ENCODE measurements at places on chromosomes 2 and 18. TPM values are rescaled to one million over a fixed set of nuclear protein-coding genes. Genes with fewer than 3 reads are reported as not detected.

TMEM178A gene
- total RNA-seq = 3.9 TPM

SLC14A1 gene
- total RNA-seq = 4.6 TPM

SCYGR8 gene
- total RNA-seq = not detected

ALKAL2 gene
- not detected for total RNA-seq

TLX2 gene
- total RNA-seq = 0.34 TPM

LHCGR gene
- not detected for total RNA-seq

POMC gene
- total RNA-seq = not detected

BOLL gene
- not detected for total RNA-seq

KCNS3 gene
- 72.5 TPM for total RNA-seq

PAX8 gene
- 5.2 TPM for total RNA-seq

CD8B gene
- not detected for total RNA-seq

IL36A gene
- total RNA-seq = not detected

SEMA4C gene
- 14.2 TPM for total RNA-seq

EPB41L3 gene
- total RNA-seq = 2.7 TPM

TBC1D8 gene
- total RNA-seq = 5.1 TPM

HTR2B gene
- not detected for total RNA-seq

LYPD6 gene
- 11.3 TPM for total RNA-seq

GPR55 gene
- 0.79 TPM for total RNA-seq

CAPN14 gene
- total RNA-seq = 1.0 TPM

MFSD6 gene
- 25.7 TPM for total RNA-seq

FTCDNL1 gene
- 0.25 TPM for total RNA-seq

RAB6C gene
- total RNA-seq = 0.02 TPM

LRRC30 gene
- not detected for total RNA-seq

REG3G gene
- not detected for total RNA-seq

FBXO15 gene
- 0.71 TPM for total RNA-seq

KLHL30 gene
- total RNA-seq = not detected

RPRM gene
- total RNA-seq = 0.34 TPM

UGT1A6 gene
- total RNA-seq = not detected

DUSP2 gene
- total RNA-seq = 103 TPM

OXER1 gene
- total RNA-seq = not detected

SAG gene
- total RNA-seq = not detected

TTR gene
- not detected for total RNA-seq

PCARE gene
- not detected for total RNA-seq

All from M059J (cell line).